ENCODE measurements at places on chromosomes 16 and 17.

- no peak for DNase-seq
These were observed 60.5 kb upstream of the HS3ST2 start for GRCh38 chr16:22753451-22753850.

DNA sequence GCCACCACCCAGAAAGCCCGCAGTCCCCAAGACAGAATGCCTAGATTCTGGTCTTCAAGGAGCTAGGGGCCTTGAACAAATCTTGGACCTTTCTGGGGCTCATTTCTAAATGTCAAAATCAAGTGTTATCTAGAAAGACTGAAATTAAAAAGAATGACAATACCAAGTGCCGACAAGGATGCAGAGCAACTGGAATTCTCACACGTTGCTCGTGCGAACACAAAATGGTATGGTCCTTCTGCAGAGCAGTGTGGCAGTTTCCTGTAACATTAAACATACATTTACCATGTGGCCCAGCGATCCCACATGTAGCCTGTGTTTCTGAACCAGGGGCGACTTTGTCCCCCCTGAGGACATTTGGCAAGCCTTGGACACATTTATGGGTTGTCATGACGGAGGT is 137.9 kb downstream of the GAS7 start:
- no peak for DNase-seq

- no peak for DNase-seq
These were observed 111.9 kb upstream of the ERCC4 start for GRCh38 chr16:13808102-13808501.

DNA sequence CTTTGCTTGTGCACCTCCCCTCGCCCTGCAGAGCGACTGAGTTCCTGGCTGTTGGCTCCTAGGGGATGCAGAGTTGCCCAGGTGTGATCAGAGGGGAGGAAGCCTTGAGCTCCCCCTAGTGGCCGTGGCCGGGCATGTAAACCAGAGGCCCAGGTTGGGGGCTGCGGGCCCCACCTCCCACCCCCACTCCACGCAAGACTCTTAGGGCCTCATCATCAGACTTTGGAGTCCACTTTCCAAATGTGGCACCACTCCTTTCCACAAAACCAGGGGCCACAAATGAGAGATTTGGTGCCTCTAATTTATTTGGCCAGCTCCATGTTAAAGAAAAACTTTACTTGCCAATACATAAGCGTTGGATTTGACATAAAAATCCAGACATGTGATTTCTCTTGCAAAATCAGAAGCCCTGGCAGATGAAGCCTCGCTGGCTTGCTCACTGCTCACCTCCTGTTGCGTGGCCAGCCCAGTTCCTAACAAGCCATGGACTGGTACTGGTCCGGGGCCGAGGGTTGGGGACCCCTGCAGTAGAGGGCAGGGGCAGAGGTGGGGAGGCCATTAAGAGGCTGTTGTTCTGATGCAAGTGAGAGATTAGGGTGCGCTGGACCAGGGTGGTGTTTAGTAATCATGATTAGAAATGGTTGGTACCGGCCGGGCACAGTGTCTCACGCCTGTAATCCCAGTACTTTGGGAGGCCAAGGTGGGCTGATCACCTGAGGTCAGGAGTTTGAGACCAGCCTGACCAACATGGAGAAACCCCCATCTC is 28.7 kb upstream of the GAS7 start:
- DNase-seq = peak; percentile 24

DNA sequence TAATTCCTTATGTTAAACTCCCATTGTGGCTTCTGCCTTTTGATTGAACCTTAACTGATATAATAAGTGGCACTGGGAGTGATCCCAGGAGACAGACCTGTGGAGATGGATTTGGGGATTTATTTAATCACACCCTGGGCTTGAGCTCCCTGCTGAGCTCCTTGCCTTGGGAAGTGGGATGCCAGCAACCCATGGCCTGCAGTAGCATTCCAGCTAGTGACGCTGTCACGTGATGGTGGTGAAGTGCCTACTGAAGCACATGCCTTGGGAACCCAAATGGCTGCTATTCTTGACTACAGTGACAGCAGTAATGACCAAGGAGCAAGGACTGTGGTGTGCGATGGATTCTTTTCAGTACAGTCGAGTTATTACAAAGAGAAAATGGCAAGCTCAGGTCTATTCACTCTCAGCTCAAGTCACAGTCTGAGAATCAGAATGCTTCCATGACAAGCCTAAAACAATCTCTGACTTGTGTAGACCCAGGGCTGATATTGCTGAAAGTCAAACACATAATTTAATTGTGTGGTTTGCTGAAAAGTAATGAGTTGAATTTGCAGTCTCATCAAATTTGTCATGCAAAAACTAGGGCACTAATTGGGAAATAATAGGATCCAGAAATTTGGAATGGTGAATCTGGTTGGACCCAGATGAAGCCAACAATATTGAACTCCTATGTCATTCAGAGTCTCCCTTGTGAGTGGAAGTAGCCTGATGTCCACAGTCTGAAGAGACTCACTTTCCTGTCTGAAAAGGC is 47.1 kb downstream of the BCL7C start:
- no peak for DNase-seq

DNA sequence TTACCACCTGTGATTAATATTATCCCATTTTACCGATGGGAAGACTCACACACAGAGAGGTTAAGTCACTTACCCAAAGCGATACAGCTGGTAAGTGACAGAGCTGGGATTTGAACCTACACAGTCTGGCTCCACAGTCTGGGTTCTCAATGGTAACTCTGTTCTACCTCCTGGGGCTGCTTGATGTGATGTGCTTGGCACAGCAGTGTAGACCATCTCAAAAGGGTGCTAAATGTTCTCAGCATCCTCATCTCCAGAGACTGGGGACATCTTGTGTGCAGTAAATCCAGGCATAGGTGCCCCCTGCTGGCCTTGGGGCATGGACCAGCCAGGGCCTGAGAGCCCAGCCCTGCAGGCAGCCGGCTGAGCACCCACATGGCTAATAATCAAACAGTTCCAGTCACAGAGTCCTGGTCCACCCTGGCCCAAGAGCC is 15.4 kb upstream of the KATNB1 start:
- no peak for DNase-seq

- DNase-seq = no peak
These were observed 13.7 kb downstream of the CANT1 start for GRCh38 chr17:78995761-78996451.

DNA sequence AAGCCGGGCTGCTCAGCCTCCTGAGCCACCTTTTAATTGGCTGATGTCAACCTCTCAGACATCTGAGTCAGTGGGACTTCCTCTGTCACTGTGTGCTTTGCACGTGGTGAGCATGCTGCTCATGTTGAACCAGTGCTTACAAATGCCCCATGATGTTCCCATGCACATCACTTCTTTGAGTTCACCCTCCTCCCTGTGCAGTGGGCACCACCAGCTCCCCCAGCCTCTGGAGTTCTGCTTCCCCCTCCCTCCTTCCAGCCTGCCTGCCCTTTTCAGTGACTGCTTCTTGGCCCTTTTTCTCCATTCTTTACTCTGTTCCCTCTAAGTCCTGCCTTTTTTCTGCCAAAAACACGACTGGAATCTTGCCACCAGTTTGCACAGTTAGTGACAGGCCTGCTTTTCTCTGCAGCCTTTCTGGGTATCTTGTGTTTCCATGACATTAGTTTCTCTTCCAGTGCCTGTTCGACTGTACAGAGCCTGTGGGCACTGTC is 41.6 kb downstream of the USP10 start:
- DNase-seq = no peak

DNA sequence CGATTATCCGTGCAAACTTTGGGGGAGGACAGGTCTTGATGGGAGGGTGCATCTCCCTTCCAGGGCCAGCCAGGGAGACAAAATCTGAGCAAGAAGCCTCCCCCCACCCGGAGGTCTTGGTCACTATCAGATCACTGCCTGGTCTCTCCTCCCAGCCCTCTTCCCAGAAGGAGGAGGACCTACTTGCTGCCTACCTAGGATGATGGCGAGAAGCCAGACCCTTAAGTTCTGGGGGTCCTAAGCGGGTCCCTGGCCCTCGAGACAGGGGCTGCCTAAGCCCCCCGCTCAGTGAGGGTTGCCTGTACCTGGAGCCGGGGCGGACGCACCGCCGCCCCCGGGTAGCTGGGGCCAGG is 4.6 kb downstream of the TSPOAP1 start:
- DNase-seq = no peak

DNA sequence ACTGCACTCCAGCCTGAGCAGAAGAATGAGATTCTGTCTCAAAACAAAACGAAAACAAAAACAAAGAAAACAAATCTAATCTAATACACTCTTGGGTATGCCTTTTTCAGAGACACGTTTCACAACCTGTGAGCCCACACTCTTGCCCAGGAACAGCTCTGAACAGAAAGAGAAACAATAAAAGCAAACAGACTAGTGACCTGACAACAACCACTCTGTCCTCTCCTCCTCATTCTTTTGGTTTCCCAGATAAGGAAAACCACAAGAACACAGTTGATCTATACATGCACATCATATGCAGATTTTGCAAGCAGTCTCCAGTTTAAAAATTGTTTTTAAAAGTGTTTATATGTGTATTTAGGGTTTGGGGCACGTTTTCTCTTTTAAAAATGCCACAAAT is 1.3 kb downstream of the MKS1 start:
- no peak for DNase-seq

DNA sequence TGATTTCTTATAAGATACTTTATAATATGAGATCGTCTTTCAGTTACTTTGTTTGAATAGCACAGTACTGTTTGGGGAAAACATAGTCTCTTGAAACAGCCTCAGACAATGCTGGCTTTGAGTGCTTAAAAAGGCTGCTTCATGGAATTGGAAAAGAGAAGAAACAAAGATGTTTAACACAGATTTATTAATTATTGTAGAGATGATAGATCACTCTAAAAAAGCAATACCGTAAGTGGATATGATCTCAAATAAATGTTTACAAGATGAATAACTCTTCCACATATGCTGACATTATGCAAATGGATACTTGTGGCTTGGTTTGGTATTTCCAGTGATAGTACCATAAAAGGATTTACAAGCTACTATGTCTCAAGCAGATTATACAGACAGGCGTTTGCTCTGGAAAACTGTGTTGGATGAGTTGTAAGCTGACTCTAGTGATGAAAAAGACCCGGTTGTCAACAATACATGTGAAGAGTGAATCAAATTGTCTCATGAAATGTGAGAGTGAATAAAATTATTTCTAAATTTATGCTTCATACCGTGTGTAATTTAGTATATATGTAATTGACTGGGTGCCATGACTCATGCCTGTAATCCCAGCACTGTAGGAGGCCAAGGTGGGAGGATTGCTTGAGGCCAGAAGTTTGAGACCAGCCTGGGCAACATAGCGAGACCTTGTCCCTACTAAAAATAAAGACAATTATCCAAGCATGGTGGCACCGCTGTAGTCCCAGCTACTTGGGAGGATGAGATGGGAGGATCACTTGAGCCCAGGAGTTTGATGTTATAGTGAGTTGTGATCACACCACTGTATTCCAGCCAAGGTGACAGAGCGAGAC is 105.4 kb downstream of the FTO start:
- no peak for DNase-seq

GRCh38 chr17:62679866-62680377 is 52.5 kb downstream of the MRC2 start:
- no peak for DNase-seq

- no peak for DNase-seq
These were observed 225.5 kb downstream of the SOX9 start for GRCh38 chr17:72346306-72346705.

GRCh38 chr16:50096791-50097190 is 31.0 kb downstream of the HEATR3 start:
- no peak for DNase-seq

DNA sequence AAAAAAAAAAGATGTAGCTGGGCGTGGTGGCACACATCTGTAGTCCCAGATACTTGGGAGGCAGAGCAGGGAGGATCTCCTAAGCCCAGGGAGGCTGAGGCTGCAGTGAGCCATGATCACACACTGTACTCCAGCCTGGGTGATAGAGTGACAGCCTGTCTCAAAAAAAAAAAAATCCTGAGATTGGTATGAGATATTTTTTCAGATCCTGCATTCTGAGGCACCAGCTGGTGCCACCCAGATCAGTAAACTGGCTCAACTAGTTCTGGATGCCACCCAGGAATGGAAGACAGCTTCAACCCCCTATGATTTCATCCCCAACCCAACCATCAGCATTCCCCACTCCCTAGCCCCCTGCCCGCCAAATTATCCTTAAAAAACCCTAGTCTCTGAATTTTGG is 7.1 kb upstream of the GJC1 start:
- no peak for DNase-seq

DNA sequence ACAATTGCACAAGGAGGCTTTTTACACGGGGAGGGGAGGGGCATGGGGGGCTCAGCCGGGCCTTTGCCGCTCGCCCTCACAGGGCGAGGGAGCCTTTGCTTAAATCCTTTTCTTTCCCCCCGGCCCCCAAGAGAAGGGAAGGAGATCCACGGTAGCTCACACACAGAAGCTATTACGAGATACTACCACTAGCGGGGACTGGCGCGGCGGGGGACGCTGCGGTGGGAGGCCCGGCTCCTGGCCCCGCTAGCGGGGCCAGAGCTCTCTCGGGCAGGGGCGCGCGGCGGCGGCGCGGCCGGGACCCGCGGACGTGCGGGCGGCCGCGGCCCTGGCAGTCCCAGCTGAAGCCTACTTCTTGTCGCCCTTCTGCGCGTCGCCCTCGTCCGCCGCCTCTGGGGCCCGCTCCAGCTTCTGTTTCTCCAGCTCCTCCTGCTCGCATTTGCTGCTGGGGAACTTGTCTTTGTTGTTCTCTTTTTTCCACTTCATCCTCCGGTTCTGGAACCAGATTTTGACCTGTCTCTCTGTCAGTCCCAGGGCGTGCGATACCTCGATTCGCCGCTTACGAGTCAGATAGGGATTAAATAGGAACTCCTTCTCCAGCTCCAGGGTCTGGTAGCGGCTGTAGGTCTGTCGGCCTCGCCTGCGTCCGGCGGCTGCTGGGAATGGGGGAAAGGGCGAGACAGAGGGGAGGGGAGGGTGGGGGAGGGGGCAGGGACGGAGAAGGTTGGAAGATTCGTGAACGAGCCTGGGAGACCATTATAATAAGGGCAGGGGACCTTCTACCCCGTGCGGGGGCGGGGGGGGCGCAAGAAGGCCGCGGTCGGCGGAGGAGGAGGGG is 2.0 kb downstream of the HOXB8 start:
- DNase-seq = no peak

DNA sequence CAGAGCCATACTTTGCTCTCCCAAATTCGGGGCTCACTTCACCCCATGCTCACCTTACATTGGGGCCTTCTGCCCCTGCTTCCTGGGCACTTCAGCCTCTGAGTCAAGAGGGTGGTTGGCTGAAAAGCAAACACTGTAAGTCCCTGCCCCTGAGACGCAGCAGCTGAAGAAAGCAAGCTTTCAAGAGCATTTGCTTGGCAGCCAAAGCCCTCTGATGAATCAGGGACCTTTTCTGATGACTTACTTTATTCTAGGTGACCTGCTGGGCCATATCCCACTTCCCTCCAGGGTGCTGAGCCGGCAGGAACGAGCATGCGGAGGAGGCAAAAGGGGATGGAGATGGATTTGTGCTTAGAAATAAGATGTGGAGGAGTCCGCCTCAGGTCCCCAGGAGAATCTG is 147.0 kb upstream of the TNRC6C start:
- no peak for DNase-seq

DNA sequence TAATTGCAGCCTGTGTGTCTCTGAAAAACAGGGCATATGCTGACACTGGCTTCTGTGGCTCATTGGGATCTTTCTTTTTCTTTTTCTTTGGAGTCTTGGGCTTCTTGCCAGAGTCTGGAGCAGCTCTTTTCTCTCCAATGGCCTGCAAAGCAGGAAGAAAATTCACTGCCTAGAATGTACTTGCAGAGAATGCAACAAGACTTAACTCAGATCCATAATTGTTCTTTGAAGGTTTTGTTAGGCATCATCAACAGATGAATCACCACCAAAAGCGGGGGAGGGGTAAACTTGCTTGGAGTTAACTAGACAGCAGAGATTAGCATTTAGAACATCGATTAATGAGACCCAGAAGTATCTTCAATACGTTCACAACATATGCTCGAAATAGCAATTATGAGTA is 100.9 kb downstream of the TOX3 start:
- DNase-seq = no peak

All from stimulated activated CD8-positive, alpha-beta memory T cell treated with anti-CD3 and anti-CD28 coated beads, Interleukin-15, amount 100 ng/mL, for 24 hours (primary cell).